Psoas muscle (tissue), 8 donors: ENCODE measurements at places on chromosomes 16 and 17.
A peak's percentile ranks its signal among the peaks of the same experiment; 100 is the strongest.

GRCh38 chr16:6864671-6865070, 468.0 kb upstream of the RBFOX1 start:
- DNase-seq, result no peak

DNA sequence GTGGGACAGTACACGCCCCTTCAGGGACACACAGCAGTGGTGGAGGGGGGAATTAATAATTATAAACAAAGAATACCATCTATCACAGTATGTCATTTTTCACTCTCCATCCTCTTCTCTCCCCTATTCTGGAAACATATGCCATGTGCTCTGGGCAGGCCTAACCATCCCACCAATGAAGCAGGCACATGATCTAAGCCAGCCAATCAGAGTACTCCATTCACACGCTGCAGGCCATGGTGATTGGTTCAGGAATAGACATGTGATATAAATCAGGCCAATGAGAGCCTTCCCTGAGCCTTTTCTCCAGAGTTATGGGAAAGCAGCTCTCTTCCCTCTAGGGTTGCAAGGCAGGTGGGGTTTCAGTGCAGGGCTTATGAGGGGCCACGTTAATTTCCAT, 36.5 kb downstream of the GSG1L start:
- DNase-seq, result no peak

- no peak for DNase-seq
These were observed 22.8 kb downstream of the CACNA1H start for GRCh38 chr16:1175566-1176279.

GRCh38 chr17:8160224-8160577, 2.5 kb downstream of the VAMP2 start:
- peak; percentile 1 for DNase-seq

DNA sequence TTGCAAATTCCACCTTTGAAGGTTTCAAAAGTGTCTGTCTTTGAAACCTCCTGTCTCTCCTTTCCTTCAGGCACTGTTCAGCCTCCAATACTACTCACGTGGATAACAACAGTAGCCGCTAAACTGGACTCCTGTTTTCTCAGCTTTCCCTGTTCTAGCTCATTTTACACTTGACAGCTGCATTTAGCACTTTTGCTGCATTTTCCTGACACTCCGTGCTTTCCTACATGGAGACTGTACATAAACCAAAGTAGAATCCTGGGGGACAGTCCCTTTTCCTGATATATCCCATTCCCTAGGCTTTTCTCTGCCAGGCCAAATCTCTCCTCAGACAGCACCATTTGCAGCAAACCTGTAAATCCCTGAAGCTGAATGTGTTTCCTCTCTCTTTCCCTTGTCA, 3.6 kb downstream of the CCL5 start:
- no peak for DNase-seq

- no peak for DNase-seq
These were observed 73.8 kb downstream of the XYLT1 start for GRCh38 chr16:17396762-17397498.

- DNase-seq, result peak; percentile 40
These were observed 47.8 kb downstream of the MEOX1 start for GRCh38 chr17:43613917-43614316.

DNA sequence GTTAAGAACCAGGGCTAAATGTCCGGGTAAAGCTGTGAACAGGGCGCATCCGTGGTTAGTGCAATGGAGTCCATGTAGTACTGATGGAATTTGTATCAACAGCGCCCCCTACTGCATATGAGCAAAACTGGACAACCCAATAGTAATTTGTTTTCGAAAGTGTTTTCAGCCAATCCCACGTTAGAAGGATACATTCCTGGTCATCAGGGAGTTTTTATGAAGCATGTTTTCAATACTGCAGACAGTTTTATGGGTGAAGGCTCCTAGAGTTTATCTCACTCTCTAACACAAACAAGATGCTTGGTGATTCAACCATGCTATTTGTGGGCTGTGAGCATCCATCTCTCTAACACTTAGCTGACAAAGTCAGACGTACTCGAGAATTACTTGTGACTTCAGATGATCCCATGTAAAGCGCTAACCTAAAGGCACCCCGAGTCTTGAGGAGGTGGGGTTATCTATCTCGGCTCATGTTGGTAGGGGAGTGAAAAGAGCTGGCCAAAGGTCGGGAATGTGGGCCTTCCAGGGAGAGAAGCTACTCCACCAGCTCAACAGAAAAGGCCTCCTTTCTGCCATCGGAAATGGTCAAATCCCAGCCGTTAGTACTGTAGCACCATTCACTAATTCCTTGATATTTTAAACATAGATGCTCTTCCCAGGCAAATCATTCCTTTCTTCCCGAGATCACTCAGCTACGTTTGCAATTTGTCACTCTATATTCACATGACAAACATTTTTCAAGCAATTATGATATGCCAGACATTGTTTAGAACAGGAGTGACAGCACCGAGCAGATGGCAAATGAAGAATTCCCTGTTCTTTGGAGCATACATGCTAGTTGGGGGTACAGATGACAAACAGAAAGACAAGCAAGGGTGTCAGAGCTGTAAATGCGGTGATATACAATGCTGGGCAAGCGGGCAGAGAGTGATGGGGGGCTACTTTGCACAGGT, 46.9 kb upstream of the HNF1B start:
- DNase-seq, result no peak

GRCh38 chr17:75619506-75620431, 13.5 kb upstream of the SMIM5 start:
- DNase-seq, result no peak

GRCh38 chr17:3890082-3890877, 2.6 kb downstream of the CAMKK1 start:
- peak; percentile 84 for DNase-seq

- no peak for DNase-seq
These were observed 3.9 kb upstream of the CASKIN1 start for GRCh38 chr16:2200313-2200712.

DNA sequence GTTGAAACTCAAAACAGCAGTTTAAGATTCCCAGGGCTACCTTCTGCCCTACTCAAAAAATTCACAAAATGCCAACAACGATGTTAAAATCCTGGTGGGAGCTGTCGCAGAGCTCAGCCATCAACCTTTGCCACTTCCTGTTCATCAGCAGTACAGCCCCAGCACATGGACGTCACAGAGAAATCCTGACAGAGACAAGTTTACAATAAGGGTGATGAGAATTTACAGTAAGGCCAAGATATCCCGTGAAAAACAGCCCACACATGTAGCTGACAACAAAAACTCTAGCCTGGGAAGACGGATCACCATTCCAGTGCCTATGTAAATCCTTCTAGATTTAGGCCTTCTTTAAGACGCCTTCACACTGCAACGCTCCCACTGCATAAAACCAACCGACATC, 18.8 kb downstream of the USP22 start:
- DNase-seq, result no peak

DNA sequence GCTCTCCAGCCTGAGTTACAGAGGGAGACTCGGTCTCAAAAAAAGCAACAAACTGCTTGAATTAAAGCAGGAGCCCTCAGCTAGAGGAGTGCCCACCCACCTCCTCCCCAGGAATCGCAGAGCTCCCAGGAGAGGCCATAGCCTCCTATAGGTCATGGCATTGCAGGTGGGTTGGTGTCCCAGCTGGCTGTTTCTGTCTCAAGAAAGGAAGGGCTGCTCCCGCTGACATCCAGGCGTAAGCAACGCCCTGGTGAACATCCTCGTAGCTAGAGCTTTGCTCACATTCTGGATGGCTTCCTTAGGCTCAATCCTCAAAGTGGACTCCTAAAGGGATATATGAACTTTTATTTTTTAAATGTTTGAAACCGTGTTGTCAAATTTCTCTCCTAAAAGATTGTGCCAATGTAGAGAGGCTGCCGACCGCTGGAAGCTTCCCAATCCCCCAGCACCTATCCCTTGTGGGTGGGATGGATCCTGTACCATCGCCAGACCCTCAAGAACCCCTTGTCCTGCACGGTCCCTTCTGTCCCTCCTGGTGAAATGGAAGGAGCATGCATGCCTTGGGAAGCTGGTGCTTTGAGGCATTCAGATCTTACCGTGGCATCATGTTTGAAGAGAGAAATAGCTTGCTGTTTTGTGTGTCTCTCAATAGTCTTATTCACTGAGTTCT, 5.9 kb downstream of the NLRC5 start:
- DNase-seq, result no peak

DNA sequence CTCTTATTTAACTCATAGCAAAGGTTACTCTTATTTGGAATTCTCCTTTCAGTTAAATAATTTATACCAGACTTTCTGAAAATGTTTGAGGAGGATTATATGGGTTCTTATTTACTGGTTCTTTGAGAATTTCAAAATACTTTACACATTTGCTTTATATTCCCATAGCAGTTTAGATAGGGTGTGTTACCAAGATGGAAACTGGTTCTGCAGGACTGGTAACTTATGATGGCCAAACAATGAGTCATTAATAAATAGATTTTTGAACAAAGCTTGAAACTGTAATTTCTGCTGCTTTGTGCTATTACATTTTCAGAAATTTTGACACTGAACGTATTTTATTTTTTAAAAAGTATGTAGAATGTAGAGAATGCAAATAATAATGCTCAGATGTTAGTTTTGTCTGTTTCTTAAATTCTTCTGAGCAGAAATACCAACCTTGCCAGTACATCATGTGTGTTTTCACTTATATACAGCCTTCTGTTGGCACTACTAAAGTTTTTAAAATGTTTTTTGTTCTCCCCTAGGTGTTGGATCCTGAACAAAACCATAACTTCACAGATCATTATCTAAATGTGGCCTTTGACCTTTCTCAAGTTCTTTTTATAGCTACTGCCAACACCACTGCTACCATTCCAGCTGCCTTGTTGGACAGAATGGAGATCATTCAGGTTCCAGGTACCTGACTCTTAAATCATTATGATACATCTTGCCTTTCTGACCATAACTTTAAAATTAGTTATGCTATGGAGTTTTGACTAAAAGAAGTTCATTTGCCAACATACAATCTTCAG, 48.3 kb upstream of the ABCC11 start:
- DNase-seq, result no peak

GRCh38 chr17:78219396-78220150, 5.5 kb downstream of the BIRC5 start:
- DNase-seq, result no peak

DNA sequence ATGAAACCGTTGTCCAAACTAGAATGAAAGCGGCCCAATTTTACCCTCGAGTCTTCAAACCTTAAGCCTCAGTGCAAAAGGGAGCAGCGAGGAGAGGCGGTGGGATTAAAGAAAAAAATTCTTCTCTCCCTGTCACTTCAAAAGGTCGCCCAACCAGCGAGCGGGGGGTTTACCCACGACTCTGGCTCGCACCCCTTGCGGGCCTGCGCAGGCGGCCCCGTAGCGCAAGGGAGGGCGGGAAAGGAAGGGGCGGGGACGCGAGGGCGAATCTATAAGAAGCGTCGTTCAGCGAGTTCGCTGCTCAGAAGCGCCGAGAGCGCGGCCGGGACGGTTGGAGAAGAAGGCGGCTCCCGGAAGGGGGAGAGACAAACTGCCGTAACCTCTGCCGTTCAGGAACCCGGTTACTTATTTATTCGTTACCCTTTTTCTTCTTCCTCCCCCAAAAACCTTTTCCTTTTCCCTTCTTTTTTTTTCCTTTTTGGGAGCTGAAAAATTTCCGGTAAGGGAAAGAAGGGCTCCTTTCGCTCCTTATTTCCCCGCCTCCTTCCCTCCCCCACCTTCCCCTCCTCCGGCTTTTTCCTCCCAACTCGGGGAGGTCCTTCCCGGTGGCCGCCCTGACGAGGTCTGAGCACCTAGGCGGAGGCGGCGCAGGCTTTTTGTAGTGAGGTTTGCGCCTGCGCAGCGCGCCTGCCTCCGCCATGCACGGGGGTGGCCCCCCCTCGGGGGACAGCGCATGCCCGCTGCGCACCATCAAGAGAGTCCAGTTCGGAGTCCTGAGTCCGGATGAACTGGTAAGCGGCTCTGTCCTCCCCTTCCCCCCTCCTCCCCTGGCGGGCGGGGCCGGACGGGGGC, at the start of gene POLR2A:
POLR2A (plus strand) TSS at position 300 of the 852 bp plus-strand sequence.
- DNase-seq, result peak; percentile 99

DNA sequence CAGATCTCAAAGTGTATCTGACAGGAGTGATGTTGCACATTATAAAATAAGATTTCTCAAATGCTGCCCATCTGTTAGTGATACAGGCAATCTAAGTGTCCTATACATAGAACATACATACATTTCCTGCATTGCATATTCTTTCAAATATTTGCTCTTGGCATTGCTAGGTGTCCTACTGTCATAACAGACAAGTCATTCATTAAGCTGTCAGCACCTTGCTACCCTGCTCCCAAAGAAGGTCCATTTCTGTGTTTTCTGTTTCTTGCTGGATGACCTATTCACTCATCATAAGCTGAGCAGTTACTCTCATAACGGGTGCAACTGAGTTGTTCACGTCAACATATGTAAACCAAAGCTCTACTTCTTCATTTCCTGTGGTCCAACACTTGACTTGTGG, 719.0 kb downstream of the KCNJ2 start:
- DNase-seq, result no peak

- DNase-seq, result peak; percentile 82
These were observed 591 bp upstream of the TNFSF13 start for GRCh38 chr17:7557775-7558543.

DNA sequence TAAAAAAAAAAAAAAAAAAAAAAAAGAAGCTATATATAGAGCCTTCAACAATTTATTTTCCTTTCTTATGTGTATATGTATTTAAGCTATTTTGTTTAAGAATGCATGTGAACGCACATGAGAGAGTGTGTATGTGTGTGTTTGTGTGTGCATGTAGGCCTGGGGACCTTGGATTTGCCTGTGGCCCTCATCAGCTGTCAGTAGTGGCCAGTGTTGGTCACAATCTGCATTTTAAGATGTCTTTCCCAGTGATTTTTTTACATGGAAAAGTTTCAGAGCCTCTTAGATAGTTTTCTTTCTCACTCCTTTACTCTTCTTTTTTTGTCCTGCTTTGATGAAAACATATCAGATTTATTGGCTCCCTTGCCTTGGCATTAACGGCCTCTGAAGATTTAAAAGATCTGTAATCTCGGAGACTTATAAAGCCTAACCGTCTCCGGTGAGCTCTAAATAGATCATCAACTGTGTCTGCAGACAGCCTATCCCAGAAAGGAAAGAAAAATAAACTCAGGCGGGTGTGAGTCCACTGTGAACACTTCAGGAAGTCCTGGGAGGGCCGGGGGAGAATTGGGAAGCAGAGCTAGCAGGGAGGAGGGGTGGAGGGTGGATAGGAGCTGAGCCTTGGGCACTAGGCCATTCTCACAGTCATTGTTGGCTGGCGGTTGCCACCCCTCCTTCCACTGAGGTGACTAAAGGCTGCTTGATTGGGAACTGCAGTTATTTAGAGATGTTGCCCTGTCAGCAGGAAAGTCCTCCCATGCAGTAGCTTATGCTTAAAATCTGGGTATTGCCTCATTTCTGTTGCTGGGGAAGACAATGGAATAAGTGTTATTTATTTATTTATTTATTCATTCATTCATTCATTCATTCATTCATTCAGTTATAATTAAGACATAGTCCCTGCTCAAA, 86.8 kb downstream of the WWP2 start:
- DNase-seq, result peak; percentile 92

DNA sequence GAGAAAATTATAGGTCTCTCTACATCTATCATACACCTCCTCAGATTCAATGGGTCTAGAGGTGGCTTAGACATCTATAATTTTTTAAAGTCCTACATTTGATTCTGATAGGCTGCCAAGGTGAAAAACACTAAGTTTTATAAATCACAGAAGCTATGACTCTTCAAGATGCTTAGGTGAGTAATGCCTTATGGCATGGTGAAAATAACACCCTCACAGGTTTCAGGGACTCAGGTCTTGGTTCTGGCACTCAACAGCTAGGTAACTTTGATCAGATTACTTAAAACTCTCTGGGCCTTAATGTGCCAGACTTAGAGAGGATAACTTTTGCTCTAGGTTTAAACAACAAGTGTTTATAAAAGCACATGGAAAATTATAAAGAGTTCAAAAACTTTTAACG, 2.0 kb upstream of the COX10 start:
- no peak for DNase-seq
